ENCODE measurements at places on chromosomes 6 and 20. TPM values are rescaled to one million over a fixed set of nuclear protein-coding genes. Genes with fewer than 3 reads are reported as not detected.

OOEP gene
- 0.88 TPM for total RNA-seq

NRSN1 gene
- not detected for total RNA-seq

HLA-DQB1 gene
- 0.43 TPM for total RNA-seq

RCAN2 gene
- total RNA-seq: 0.88 TPM

HDGFL1 gene
- total RNA-seq: not detected

LINC00237 gene
- not detected for total RNA-seq
